ENCODE measurements at places on chromosomes 5 and 9. TPM values are rescaled to one million over a fixed set of nuclear protein-coding genes. Genes with fewer than 3 reads are reported as not detected.

The GFI1B gene
- total RNA-seq: not detected

The CATSPER3 gene
- total RNA-seq: 0.14 TPM

The OR1L8 gene
- total RNA-seq: not detected

The SPACA9 gene
- total RNA-seq: 3.1 TPM

The PCDHB6 gene
- total RNA-seq: 0.09 TPM

The SLC1A3 gene
- 1.1 TPM for total RNA-seq

The GALNT12 gene
- total RNA-seq: 76.2 TPM

The HEMGN gene
- not detected for total RNA-seq

The C8G gene
- total RNA-seq: not detected

The SGCD gene
- total RNA-seq: 9.2 TPM

The IL3 gene
- not detected for total RNA-seq

The PRSS3 gene
- total RNA-seq: 28.4 TPM

The ORM2 gene
- not detected for total RNA-seq

The PCDHGA2 gene
- total RNA-seq: 2.7 TPM

The PCDHGA1 gene
- 1.1 TPM for total RNA-seq

The TMEM232 gene
- 3.4 TPM for total RNA-seq

The TRPM6 gene
- total RNA-seq: 0.09 TPM

The NIM1K gene
- total RNA-seq: 2.7 TPM

The FCN2 gene
- total RNA-seq: not detected

The OLFM1 gene
- total RNA-seq: 5.5 TPM

The RIC1 gene
- 40.5 TPM for total RNA-seq

The KIF24 gene
- 0.55 TPM for total RNA-seq

The DRD1 gene
- under 0.01 TPM for total RNA-seq

The RNF224 gene
- total RNA-seq: not detected

The OSMR gene
- 86.6 TPM for total RNA-seq

The CORO2A gene
- 0.28 TPM for total RNA-seq

The IRX2 gene
- not detected for total RNA-seq

The RAD17 gene
- 17.0 TPM for total RNA-seq

The ARL14EPL gene
- total RNA-seq: 0.18 TPM

The PNPLA7 gene
- total RNA-seq: 1.1 TPM

The PCDH1 gene
- 0.55 TPM for total RNA-seq

The BTNL9 gene
- total RNA-seq: not detected

Data from smooth muscle cell of bladder (primary cell).